Activated CD4-positive, alpha-beta T cell treated with anti-CD3 and anti-CD28 coated beads, Interleukin-2, amount 50 U/mL, for 16 hours (primary cell): ENCODE measurements at places on chromosomes 11 and 22.

DNA sequence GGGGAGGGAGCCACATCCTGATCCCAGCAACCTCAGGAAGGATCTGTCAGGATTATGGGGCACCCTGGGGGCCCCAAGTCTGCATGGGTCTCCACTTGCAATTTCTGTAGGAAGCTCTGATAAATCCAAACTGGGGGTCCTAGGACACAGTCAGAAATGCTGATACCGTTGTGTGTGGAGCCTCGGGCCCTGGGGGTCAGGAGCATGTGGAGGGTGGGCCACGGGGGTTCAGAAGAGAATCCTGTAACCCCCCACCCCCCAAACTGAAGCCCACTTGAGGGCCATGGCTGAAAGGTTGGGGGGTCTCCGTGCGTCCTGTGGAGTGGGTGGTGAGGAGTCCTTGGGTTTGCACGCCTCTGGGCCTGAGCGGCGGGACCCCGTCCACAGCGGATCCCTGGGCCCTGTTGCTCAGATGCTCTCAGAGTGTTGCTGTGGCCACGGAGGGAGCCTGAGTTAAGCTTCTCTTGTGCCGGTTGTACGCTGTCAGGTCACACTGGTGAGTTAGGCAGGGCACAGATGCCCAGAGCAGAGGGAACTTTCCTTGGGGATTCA is 72.2 kb downstream of the LRP5 start:
- DNase-seq: no peak

DNA sequence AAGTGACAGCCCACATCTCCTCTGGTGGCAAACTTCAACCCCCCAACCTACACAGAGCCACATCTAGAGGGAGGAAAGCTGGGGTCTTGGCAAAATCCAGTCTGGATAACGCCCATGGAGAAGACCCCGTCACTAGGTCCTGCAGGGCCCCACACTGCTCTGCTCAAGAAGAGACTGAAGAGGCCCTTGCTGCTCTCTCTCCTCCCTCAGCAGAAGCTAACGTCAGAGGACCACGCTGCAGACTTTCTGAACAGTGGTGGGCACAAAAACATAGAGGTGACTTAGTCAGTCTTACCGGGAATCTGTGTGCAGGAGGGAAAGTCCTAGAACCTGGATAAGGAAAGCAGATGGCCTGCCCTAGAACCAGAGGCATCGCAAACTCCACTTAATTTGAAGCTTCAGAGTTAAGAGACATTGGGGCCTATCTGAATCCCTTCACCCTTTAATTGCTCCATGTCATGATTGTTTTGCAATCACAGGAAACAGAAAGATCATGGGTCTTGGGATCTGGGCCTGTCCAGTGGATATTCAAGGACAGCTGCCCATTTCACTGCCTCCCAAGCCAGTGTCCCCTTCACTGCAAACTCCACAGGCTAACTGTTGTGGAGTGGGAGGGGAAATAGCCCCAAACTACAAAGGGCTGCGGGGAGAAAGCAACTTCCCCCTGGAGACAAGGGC is 1.7 kb downstream of the DKK3 start:
- DNase-seq: no peak

DNA sequence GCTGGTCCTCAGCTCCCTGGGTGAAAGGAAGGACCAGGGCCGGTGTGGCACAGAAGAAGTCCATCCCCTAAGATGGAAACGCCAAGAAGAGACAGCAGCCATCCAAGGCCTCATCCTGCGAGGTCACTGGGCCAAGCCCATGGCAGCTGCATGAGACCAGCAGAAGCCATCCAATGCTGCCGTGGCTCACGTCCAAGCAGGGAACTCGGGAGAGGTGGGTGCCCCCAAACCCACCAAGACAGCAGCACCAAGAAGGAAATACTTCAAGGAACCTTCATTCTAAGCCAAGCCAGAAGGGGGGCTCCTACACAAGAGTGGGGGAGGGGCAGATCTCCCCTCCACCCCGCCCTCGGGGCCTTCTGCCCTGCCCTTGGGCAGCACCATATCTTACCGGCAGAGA is 49.6 kb downstream of the IGSF9B start:
- DNase-seq: no peak

DNA sequence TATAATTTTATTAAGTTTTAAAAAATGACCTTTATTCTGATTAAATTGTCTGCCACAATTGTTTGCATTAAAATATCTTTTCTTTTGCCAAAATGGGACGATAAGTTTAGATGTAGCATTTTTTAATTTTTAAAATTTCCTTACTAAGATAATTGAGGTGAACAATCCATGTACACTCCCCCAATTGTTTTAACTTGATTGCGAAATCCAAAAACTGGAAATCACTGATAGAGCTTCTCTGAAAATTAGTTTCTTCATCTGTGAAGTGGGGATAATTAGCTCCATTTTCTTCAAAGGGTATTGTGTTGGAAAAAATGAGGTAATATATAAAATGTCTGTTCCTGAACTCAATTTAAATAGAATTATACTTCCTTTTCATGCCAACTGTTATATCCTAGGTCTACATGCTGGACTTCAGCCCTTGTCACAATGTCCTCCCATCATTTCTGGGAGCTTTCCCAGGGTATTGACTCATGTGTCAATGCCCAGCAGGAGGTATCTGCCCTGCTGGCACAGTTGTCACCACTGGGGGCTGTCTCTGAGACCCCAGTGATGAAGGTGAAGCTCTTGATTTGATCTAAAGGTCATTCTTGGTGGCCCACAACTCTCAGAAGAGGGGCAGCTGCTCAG is 28.7 kb upstream of the NAV2 start:
- DNase-seq: no peak

- DNase-seq: no peak
These were observed 1436.4 kb downstream of the BRD1 start for GRCh38 chr22:48391171-48391711.

- DNase-seq: peak; percentile 47
These were observed 365.7 kb upstream of the CADM1 start for GRCh38 chr11:115869780-115870431.

DNA sequence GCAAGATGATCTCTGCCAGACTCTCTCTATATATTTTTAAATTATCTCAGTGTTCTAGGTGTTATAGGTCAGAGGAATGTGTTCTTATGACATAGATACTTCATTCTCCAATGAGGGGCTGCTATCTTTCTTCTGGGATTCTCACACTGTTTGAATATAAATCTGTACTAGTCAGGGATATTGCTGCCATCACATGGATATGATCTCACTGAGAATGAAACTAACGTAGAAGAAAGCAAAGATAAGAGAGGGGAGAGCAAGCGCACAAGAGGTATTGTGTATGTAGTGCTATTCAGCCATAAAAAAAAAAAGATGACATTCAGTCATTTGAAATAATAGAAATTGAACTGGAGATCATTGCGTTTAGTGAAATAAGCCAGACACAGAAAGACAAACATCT is 42.2 kb upstream of the SLC36A4 start:
- no peak for DNase-seq

GRCh38 chr11:101445761-101446160 is 138.0 kb downstream of the TRPC6 start:
- no peak for DNase-seq

DNA sequence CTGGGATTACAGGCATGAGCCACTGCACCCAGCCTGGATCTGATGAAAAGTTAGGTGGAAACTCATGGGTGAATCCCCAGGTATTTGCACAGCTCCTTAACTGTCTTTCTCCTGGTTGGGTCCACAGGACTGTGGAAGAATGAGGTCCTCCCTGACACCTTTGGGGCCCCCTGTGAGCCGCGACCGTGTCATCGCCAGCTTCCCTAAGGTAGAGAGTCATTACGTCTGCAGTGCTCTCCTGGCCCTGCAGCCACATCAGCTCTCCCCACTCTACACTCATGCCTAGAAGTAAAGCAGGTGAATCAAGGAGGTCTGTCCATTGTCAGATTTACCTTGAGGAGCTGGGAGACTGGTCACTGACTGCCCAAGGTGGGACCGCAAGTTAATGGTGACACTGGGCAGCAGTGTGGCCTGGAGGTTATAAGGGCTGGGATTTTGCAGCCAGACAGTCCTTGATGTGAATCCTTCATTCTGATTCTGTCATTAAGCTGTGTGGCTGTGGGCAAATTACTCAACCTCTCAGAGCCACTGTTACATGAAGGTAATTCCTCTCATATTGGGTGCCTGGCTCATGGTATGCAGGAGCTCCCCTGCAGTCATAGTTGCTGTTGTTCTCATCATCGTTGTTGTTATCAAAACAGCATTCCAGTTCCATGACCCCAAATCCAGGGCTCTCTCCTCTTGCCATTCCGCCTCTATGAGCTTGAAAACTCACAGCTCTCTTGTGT is 1.4 kb downstream of the RAB36 start:
- DNase-seq: no peak

GRCh38 chr22:19231986-19232385 is 53.5 kb upstream of the SLC25A1 start:
- no peak for DNase-seq

DNA sequence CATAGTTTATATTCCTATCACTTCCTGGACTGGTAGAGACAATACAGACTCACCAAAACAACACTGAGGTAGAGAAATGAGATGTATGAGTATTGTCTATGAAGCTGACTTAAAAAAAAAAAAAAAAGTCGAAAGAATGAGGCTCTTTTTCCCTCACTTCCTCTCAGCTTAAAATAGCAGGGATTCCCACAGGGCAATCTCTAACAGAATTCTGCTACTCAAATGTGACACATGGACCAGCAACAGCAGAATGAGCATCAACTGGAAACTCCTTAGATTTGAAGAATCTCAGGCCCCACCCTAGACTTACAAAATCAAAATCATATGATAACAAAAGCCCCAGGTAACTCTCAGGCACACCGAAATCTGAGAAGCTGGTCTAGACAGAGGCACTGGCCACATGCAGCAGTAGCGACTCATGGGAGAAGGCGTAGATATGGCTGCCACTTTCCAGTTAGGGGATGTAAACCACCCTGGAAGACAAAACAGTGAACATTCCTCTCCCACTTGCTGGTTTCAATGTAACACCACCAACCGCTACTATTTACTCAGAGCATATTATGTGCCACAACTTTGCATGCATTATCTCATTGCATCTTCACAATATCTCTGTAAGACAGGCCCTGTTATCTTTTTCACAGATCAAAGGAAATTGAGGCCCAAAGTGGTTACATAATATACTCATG is 128.0 kb downstream of the RBFOX2 start:
- peak; percentile 28 for DNase-seq

DNA sequence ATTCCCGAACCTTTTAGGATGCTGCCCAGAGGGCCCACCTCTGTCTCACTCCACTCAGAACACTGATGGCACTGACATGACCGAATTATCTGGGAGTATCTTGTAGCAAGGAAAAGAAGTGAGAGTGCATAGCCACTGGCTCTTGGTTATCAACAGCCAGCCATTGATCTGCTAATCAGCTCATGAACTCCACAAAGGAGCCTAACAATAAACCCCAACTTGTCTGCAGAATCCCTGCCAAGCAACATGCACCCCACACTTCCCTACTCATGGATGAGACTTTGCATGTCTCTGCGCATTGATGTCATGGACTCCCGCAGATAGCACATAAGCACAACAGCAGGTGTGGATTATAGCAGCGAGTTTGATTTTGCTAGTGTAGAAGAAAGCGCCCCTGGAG is 1538.9 kb upstream of the RAG2 start:
- no peak for DNase-seq

GRCh38 chr11:34308049-34308912 is 49.5 kb downstream of the ABTB2 start:
- DNase-seq: no peak

- DNase-seq: no peak
These were observed 96.7 kb upstream of the GALNT18 start for GRCh38 chr11:11718511-11718910.

- DNase-seq: peak; percentile 84
These were observed at the start of gene NUP160 for GRCh38 chr11:47847892-47848699. NUP160 (minus strand) TSS chr11:47848350; CDS start chr11:47848318, 32 bp downstream.

GRCh38 chr11:12927886-12928285 is 81.2 kb upstream of the RASSF10 start:
- DNase-seq: no peak

- DNase-seq: no peak
These were observed 131.4 kb upstream of the UBASH3B start for GRCh38 chr11:122523846-122524805.

DNA sequence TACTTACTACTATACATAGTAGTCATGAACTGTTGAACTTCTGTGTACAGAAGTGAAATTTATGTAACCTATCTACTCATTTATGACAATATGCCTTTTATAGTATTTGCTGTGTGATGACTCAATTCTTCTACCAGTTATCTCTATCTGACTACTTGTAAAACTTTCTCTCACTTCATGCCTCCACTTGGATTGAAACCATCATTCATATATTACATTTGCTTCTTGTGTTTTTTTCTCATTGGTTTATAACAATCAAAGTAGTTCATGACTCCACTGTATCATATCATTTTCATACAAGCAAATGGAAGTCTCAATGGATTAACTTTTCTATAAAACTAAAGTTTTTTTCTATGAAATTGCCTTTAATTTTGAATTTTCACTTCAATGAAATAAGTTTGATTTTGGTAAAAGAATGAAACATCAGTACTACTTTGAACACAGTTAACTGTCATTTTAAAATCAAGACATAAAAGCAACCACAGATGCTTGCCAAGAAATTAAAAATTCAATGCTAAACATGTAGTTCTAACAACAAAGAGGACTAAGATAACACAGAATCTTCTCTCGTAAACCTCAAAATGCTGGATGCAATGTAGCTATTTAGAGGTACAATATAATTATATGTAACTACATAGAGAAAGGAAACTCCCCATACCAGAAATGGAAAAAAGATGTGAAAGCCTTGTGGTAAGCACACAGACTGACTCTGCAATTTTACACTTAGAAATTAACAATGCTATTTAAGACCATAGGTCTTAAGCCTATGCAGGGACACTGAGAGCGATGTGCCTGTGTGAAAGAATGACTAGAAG is 27.6 kb upstream of the EXPH5 start:
- DNase-seq: peak; percentile 62

- peak; percentile 65 for DNase-seq
These were observed 2.4 kb upstream of the IFITM2 start for GRCh38 chr11:304915-305843.

DNA sequence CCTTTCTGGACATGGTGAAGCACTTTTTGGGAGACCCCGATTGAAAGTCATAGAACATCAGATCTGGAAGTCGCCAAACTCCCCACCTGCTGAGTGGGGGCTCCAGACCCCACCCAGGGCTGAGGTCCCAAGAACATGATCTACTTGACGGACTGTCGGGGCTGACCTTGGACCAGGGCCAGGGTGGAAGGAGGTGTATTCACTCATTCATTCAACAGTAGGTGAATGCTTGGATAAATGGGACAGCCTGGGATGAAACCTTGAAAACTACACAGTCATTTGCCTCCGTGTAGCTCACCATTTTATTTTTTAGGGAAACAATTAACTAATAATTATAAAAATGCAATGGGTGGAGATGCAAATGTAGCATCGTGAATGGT is 629.0 kb downstream of the BRD1 start:
- no peak for DNase-seq

- no peak for DNase-seq
These were observed 118.6 kb downstream of the ARHGAP42 start for GRCh38 chr11:100805506-100806199.
